Cortex of kidney (tissue), 1 donor: ENCODE measurements at places on chromosomes 11 and 22.

DNA sequence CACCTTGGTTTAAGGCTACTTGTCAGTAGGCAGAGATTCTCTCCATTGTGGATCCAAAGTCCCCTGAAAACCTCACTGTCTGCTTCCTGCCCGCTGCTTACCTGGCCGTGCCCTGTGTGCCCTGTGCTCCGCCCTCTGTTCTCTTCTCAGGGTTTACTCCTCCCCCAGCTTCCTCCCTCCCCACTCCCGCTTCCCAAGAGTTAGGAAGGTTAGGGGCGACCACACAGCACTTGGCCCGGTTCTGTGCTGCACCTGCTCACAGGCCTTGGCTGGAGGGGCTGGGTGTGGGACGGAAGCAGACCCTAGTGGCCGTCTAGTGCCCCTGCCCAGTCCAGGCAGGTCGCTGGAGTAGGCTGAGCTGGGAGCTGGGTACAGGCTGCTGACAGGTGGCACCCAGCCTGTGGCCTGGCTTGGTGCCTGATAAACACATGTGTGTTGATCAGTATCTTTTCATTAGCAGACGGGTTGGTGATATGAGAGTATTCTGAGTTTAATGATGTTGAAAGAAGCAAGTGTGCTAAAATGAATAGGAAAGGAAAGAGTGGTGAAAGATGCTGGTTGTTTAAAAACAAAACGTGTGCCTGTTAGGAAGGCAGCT, 40.5 kb downstream of the GRAMD4 start:
- DNase-seq = no peak

- no peak for DNase-seq
These were observed 174.5 kb downstream of the CEP164 start for GRCh38 chr11:117502015-117502778.

DNA sequence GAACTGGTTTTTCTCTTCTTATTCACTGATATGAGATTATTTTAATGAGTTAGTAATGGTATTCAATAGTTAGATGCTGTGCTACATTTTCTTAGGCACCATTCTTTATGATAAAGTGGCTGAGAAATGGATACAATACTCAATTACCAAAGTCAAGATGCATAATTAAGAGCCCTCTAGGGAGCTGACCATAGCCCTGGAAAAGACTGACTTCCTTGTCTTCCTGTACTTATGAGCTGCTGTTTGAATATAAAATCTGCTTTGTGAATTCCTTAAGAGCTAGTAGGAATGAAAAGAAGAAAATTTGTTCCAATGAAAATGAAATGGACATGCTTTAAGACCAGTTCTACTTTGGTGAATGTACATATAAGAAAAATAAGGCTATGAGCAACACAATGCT, 452.3 kb downstream of the KCNA4 start:
- DNase-seq = no peak

DNA sequence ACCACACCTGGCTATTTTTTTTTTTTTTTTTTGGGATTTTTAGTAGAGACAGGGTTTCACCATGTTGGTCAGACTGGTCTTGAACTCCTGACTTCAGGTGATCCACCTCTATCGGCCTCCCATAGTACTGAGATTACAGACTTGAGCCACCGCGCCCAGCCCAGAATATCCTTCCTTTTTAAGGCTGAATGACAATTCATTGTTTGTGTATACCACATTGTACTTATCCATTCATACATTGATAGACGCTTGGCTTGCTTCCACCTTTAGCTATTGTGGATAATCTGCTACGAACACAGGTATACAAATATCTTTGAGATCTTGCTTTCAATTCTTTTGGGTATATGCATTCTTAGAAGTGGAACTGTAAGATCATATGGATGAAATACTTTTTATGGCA, 10.8 kb upstream of the RASSF10 start:
- no peak for DNase-seq

GRCh38 chr11:68099474-68100405, 21.4 kb downstream of the CHKA start:
- no peak for DNase-seq

GRCh38 chr11:116112087-116112935, 608.1 kb upstream of the CADM1 start:
- no peak for DNase-seq

GRCh38 chr11:27945348-27945747, 162.6 kb downstream of the KIF18A start:
- no peak for DNase-seq

- DNase-seq = no peak
These were observed 79.9 kb downstream of the NAV2 start for GRCh38 chr11:19792510-19792909.

DNA sequence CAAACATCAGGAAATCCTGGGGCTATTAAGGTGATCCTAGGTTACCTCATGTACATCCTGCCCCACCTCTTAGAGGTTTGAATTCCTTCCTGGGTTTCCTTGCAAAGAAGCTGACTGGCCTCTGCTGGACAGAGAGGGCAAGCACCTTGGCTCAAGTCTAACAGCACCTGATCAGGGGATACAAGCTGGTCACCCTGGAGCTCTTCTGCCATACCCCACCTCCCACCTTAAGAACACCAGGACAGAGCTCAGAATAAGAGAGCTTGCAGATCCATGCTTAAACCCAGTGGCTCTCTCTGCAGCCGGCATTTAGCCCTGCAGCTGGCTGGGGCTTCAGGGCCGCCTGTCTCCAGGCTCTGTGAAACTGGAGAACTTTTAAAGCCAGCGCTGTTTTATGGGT, 386.6 kb upstream of the NARS2 start:
- DNase-seq = no peak

- no peak for DNase-seq
These were observed 810 bp downstream of the ISX start for GRCh38 chr22:35066768-35067167.

GRCh38 chr22:41915035-41915785, at the start of gene SHISA8:
SHISA8 (minus strand) TSS chr22:41915074; CDS start chr22:41914667, 407 bp downstream.
- no peak for DNase-seq

DNA sequence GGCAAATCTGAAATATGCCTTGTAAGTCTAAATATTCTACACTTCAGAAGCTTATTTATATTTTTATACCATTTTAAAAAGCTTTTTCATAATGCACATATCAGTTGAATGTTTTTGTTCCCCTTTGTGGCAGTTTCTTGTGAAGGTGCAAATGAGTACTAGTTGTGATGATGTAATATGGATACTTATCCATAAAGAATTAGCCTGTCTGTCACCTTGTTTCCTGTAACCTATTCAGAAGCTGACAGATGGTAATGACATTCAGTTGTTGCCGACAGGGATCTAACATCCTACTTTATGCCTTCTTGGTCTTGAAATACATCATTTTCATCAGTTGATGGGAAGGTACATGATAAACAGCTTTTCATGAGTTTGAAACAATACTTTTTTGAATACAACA, 2.9 kb downstream of the QSER1 start:
- no peak for DNase-seq

DNA sequence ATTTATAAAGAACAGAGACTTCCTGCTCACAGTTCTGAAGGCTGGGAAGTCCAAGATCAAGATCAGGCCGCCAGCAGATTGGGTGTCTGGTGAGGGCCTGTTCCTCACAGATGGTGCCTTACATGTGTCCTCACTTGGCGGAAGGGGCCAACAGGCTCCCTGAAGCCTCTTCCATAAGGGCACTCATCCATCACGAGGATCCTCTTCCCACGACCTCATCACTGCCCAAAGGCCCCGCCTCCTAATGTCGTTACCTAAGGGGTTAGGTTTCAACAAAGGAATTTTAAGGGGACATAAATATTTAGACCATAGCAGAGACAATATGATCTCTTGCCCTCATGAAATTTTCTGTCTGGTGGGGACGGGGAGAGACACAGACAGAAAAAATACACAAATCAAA, 18.6 kb downstream of the TP53AIP1 start:
- no peak for DNase-seq

- DNase-seq = no peak
These were observed 11.8 kb downstream of the NAP1L4 start for GRCh38 chr11:2980168-2980840.

DNA sequence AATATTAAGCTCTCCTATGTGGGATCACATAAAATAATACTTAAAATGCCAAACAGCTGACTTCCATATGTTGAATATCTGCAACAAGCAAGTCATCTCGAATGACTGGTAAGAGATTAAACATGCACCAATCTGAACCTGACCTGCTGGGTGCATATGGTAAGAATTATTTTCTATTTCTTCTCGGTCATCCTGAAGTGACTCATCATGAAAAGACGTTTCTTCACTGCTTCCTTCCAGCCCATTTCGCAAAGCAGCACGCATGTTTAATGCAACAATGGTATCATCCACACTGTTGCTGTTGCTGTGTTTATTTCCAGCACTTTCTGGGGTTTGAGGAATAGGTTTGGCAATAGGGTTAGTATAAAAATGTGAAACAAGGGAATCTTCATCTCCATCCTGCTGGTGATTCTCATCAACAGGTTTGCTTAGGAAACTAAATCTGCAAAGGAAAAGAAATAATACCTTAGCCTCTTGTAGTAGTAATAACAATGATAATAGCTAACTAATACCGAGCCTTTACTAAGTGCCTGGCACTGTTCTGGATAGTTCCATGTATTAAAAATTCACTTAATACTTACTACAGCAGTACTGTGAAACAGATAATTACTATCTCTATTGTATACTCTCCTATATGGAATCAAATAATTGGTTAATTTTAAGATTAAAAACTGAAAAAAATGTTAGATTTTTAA, 52.0 kb upstream of the CHRNA10 start:
- no peak for DNase-seq

- no peak for DNase-seq
These were observed 573.8 kb upstream of the FAT3 start for GRCh38 chr11:91650802-91651201.

GRCh38 chr11:113507341-113507740, 32.1 kb upstream of the DRD2 start:
- DNase-seq = no peak

DNA sequence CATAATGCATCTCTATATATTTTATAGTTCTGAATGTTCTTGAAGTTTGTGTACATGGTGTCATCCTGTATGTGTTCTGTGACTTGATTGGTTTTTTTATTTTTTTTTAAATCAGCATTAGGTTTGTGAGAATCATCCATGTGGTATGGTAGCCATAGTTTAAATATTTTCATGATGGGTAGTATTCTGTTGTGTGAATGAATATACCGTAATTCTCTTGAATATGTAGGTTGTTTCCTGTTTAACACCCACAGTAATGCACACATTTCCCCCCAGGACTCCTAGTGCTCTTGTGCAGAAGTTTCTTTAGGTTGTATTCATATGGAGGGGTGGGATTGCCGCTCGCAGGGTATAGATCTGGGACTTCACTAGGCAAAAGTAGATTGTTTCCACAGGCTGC, 2.0 kb downstream of the PACS1 start:
- DNase-seq = no peak

DNA sequence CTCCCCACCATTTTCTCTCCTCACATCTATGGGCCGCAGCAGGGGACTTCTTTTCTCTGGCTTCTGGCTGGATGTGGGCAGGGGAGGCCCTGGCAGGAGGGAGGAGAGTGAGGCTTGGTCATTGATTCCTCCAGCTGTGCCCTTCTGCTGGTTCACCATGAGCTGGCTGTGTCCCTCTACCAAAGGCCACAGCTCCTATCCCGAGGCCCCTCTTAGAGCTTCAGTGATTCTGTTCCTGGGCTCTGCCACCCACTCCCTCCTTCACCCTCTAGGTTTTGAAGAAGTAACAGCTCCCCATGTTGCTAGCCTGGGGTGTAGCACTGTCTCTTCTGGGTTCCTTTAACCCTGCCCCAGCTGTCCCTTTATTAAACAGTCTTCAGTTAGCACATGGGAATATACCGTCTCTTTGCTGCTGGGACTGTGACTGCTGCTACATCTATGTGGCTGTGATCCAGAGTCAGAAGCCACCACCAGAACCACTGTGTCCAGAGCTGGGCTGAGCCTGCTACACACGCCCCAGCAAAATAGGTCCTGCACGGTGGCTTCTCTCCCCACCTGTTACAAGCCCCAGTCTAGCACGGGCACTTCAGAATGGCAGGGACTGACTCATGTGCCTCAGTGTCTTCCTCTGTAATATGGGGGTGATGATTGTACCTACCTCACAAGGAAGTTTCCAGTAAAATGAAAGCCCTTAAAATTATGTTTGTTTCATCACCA, 578 bp upstream of the PARVG start:
- DNase-seq = no peak

- no peak for DNase-seq
These were observed 68.3 kb downstream of the PLEKHA7 start for GRCh38 chr11:16945671-16946469.

DNA sequence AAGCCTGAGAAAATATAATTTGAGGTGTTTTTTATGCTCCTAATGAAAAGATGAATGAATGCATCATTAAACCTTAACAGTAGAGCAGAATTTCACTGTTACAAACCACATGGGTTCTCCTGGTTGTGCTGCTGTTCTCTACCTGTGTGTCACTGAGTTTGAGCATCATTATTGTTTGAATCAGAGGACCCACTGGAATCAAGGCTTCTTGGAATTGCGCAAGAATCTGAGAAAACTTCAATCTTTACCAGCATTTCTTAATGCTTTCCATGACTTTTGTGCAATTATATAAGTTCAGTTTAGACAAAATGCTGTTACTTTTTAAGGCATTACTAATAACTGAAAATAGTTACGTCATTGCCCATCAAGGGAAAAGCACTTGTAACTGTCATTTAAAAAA, 18.8 kb upstream of the RBX1 start:
- no peak for DNase-seq

DNA sequence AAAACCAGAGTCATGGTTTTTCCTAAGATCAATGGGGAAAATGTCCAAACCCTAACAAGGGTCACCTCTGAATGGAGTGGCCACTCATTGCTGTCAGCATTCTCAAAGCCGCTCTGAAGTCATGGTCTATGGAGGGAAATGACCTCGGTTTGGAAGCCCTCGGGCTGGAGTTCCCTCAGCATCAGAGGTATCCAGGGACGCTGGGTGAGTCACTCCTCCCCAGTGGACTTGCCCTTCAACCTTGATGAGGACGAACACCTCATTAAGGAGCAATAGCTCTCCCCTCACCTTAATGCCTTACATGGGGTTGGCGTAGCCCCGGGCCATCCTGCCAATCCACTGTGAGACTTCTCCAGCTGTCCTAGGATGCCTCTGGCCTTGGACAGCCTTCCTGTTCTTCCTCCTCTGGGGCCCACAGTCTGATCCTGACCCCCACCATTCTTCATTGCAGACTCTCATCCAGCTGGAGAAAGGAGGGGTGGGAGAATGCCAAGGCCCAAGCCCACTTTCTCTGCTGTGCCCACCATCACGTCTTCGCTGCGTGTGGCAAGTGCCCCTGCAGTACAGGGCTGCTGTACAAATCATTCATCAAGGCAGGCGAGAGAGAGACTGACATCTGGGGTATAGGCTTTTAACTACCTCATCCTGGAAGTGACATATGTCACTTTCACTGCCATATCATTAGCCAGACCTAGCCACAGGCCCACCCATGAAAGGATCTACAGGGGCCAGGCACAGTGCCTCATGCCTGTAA, 25.4 kb upstream of the MYH9 start:
- DNase-seq = no peak

- DNase-seq = no peak
These were observed 143.9 kb downstream of the INSC start for GRCh38 chr11:15258433-15259165.

DNA sequence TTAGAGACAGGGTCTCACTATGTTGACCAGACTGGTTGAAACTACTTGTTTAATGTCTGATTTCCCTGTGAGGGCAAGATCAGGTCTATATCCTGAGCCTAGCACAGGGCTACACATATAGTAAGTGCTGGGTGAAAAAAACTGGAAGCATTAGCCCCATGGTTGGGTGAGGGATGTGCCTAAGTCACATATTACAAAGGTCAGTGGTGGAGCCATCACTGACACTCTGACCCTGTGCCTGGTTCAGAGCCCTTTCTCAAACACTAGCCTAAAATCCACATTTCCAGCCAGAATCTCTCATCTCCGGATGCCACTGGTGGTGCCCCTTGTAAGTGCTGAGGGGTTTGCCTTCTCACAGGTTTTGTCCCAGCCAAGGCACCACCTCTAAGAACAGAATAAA, 9.0 kb downstream of the TBC1D10A start:
- DNase-seq = no peak
